ENCODE measurements at places on chromosomes 6 and 20. TPM values are rescaled to one million over a fixed set of nuclear protein-coding genes. Genes with fewer than 3 reads are reported as not detected.

The RIPPLY2 gene
- total RNA-seq = not detected

The PDE10A gene
- total RNA-seq = 8.5 TPM

The APOBEC2 gene
- not detected for total RNA-seq

The FAM217A gene
- not detected for total RNA-seq

The PRSS16 gene
- 0.33 TPM for total RNA-seq

The SRMS gene
- not detected for total RNA-seq

The TTLL9 gene
- total RNA-seq = 0.07 TPM

The MLN gene
- not detected for total RNA-seq
